ENCODE measurements at places on chromosomes 16 and 17. TPM values are rescaled to one million over a fixed set of nuclear protein-coding genes. Genes with fewer than 3 reads are reported as not detected.

- DNase-seq = peak; percentile 65
Observed at GRCh38 chr16:86222547-86222946, 287.8 kb upstream of the FOXF1 start.

DNA sequence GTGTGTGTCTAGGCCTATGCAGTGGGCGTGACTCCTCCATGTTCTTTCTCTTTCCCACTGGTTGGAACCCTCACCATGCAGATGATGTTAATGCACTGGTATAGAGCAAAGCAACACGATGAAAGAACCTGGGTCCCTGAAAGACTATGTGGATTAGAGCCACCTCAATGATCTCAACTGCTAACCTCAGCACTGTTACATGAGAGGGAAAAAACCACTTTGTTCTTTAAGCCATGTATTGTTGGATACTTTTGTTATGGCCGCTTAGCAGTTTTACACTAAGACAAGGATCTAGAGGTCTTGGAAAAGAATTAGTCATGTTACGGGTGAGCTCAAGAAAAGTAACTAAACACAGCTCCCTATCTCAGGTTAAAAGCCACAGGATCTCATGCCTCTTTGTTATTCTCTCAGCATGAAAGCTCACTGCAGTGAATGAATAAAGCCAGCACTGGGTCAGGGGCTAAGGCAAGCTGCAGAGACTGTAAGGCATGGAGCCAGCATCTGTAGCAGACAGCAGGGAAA, 56.6 kb upstream of the RBBP6 start:
- DNase-seq = no peak

- DNase-seq = no peak
Observed at GRCh38 chr16:86024210-86024609, 125.2 kb downstream of the IRF8 start.

The VASN gene
- 133 TPM for total RNA-seq

The DNAAF8 gene
- total RNA-seq = 1.3 TPM

GRCh38 chr16:63737633-63738032, 1384.2 kb downstream of the CDH11 start:
- no peak for DNase-seq

The SCNN1G gene
- not detected for total RNA-seq

DNA sequence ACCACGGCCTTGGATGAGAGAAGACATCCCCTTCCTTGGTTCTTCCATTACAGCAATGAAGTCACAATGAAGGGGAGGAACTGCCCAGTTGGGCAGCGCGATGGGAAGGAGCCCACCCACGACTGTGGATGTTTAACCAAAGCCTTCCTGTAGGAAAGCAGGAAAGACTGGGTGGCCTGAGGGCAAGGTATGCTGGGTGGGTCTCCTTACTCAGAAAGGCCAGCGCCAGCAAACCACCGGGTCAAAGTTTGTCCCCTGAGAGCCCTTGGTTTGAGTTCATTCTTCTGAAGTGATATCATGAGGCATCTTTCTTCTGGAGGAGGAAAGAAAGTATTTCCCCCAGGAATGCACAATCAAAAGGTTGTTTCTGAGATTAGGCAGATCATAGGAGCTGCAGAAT, 105.2 kb downstream of the C16orf95 start:
- DNase-seq = no peak

- DNase-seq = no peak
Observed at GRCh38 chr17:80173126-80173525, 3.3 kb downstream of the CARD14 start.

The PDIA2 gene
- 0.43 TPM for total RNA-seq

The KRTAP2-2 gene
- total RNA-seq = not detected

DNA sequence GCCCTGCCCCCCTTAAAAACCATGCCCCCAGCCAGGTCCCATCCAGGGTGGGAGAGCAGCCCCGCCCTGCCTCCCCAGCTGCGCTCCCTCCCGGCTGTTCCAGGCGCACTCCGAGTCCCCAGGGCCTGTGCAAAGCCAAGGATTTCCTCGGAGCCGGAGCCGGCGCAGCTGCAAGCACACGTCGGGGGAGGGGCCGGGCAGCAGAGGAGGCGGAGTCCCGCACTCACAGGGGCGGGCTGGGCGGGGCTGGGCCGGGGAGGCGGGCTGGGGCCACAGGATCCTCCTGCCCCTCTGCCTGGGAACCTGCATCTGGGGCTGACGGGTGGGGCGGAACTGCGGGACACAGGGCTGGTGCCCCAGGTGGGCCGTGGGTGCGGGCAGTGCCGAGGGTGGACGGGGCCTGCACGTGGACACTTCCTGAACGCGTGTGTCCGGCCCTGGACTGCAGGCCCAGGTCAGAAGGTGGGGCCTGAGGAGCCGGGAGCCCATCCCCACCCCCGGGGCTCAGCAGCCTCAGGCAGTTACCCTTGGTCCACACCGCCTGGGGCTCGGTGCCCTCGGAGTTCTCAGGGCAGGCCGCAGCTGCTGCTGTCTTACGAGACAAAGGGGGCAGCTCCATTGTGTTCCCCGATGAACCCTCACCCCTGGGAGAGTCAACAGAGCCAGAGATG, 24.0 kb upstream of the SSTR5 start:
- peak; percentile 24 for DNase-seq

Data from fibroblast of villous mesenchyme (primary cell).